ENCODE measurements at places on chromosomes 6 and 20.

GRCh38 chr6:83536034-83536646, 23.8 kb downstream of the PRSS35 start:
- peak; percentile 75 for DNase-seq

DNA sequence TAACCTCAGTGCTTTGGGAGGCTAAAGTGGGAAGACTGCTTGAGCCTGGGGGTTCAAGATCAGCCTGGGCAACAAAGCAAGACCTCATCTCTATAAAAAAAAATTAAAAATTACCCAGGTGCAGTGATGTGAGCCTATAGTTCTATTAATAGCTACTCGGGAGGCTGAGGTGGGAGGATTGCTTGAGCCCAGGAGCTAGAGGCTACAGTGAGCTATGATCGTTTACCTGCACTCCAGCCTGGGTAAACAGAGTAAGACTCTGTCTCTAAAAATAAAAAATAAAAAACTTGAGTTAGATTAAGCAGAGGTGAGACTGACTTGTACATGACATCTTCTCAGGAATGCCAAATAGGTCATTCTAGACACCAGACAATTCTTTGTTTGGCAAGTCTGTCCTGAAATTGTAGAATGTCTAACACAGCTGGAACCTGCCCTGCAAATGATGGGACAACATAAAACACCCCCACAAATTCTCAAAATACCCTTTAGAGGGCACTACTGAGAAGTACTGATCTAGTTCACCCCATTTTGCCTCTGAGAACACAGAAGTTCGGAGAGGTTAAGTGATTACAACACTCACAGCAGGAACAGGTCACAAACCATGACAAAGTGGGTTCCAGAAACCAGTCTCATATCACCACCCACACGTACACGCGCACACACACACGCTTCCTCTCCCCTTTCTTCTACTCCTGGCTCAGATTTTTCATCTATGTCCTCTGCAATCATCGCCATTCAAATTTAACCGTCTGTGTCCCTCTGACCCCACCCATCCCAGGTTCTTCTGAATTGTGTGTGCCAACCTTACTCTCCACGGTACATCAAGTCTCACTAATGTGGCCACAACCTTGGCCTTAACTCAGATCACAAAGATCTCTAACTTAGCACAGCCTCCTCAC, 38.3 kb downstream of the ARHGAP18 start:
- DNase-seq, result peak; percentile 51

DNA sequence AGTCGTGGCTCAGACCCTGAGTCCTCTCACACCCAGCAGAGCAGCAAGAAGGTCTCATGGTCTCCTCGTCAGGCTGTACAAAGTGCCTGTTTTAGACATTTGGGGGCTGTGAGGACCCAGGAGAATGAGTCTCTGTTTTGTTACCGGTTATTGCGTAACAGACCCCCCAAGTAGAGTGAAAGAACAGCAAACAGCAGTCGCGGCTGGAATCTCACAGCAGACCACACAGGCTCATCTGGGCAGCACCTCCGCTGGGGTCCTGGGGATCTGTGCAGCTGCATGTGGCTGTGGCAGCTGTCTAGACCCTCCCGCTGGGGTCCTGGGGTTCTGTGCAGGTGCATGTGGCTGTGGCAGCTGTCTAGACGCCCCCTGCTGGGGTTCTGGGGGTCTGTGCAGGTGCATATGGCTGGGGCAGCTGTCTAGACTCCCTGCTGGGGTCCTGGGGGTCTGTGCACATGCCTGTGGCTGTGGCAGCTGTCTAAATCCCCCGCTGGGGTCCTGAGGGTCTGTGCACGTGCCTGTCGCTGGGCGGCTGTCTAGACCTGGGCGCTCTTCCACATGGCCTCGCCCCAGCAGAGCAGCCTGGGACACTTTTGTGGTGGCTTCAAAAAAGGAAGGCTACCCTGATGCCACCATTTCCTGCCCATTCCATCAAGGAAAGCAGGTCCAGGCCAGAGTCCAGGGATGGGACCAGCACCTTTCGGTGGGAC, 24.7 kb downstream of the ENTPD6 start:
- DNase-seq, result peak; percentile 39

DNA sequence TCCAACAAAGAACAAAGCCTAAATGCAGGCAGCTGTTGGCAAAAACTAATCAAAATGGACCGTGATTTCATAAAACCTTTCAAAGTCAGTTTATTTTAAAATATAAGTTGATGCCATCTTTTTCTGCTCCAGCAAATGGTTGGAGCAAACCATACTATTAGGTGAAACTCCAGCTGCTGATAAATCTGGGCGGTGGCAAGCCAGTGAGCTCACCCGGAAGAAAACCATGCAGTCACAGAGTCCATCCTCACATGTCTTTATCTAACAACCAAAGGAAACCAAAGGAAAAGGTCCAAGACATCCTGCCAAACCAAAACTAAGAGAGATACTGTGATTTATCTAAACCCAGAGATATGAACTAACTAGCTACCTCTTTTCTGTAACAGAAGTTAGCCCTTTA, 72.6 kb downstream of the HIVEP2 start:
- DNase-seq, result no peak

- peak; percentile 79 for DNase-seq
These were observed 51.8 kb upstream of the SLCO4A1 start for GRCh38 chr20:62590309-62591121.

GRCh38 chr6:6891949-6892461, 215.8 kb upstream of the RREB1 start:
- DNase-seq, result no peak

- no peak for DNase-seq
These were observed 39.0 kb downstream of the MTRES1 start for GRCh38 chr6:107066697-107067659.

DNA sequence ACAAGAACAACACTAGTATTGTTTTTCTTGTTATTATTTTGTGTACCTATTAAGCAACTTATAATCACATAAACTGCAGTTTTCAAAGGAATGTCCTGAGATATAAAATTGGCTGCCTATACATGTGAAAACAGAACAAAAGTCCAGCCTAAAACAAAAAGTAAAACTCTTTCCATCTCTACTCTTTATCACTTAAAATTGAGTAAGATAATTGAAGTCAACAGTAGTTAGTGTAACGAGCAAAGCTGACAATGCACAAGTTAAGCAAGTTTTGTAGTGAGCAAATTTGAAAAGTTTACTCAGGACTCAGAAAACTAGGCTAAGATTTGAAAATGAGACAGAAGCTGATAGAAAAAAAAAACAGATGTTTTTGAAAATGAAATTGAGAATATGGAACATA, 941.4 kb upstream of the MAN1A1 start:
- DNase-seq, result no peak

DNA sequence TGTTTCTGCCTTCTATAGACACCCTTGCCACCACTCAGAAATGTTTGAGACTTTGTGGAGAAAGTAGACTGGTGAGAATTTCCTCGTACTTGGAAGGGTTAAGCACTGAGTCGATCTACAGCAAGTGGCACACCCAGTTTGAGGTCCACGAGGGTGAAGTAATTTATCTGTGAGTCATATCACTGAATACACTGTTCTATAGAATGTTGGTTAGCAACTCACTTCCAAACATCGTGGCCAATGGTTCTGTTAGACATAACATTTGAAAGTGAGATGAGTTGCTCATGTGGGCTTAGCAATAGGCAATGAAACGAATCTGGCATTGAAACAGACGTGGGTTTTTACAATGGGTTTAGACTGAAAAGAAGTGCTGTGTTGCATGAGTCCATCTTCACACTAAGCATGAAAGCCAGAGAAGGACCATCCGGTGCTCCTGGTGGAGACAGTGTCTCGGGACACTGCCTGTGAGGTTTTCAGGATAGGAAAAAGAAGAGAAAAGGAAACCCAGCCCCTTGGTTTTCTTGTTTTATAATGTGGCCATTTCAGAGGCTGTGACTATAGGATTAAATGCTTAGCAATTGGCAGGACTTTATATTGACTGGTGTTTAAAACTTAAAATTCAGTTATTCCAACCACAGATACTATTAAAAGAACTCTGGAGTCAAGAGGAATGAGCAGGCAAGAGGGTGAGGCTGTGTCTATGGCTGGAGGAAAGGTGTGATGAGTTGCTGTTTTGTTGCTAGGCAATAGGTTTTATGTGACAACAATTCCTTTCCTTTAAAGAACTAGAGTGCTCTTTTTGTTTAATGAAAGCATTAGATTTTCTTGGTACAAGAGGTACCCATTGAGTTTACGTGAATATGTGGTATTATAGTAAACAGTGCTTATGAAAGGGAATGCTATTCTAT, 31.0 kb upstream of the EZR start:
- DNase-seq, result peak; percentile 70

- no peak for DNase-seq
These were observed 105.8 kb downstream of the BACH2 start for GRCh38 chr6:90190752-90191395.

DNA sequence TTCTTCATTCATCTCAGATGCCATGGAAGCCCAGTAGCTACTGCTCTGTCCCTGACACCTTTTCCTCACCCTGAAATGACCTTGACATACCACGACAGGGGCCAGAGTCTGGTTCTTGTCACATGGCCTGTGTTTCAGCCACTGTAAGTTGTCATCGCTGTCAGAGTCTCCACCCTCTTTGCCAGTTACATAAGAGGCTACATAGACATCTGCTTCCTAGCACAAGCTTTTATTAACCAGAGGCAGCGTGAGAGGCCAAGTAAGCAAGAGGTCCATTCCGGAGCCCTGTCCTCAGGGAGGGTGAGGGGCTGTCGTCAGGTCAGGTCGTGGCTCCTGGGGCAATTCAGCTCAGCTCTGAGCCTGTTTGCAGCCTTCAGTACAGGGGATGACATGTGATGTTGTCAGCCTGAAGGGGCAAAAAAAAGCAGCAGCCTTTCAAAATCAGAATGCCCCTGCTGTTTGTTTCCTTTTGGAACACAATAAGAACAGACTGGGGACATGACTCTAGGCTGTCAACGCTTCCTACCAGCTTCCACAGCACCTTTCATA, 146.3 kb downstream of the MTFR2 start:
- DNase-seq, result peak; percentile 56

- no peak for DNase-seq
These were observed 195.3 kb downstream of the MOXD1 start for GRCh38 chr6:132205946-132206345.

DNA sequence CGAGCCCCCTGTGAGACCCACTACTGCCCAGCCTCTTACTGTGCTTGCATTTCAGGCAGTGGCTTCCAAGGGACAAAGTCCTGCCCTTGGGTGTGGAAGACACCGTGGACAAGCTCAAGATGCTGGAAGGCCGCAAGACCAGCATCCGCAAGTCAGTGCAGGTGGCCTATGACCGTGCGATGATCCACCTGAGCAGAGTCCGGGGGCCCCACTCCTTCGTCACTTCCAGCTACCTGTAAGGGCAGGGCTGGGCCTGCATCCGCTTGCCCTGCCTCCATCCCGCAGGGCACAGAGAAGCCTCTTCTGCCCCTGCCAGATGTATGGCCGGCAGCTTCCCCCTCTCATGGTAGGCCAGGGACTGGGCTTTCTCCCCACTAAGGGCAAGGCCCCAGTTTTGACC, 33.8 kb downstream of the BRPF3 start:
- DNase-seq, result no peak

- no peak for DNase-seq
These were observed 236.2 kb downstream of the GRM1 start for GRCh38 chr6:146265056-146265455.

GRCh38 chr6:18748314-18748713, 361.2 kb downstream of the RNF144B start:
- no peak for DNase-seq

DNA sequence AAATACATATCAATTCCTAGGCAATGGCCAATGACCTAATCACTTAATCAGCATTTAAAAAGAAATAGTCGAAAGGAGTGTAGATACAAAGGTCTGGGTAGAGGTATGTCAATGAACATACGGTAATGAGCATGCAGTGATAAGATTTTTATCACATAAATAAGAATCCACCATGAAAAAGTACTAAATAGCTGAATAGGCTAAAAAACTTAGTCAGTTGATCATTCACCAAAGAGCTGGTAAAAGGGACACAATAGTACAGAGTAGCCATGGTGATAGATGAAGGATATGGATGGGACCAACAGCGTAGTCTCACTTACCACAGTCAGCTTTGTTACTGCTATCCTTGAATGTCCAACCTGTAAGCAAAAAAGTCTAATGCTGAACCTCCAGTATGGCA, 1018.6 kb upstream of the EYS start:
- DNase-seq, result no peak

DNA sequence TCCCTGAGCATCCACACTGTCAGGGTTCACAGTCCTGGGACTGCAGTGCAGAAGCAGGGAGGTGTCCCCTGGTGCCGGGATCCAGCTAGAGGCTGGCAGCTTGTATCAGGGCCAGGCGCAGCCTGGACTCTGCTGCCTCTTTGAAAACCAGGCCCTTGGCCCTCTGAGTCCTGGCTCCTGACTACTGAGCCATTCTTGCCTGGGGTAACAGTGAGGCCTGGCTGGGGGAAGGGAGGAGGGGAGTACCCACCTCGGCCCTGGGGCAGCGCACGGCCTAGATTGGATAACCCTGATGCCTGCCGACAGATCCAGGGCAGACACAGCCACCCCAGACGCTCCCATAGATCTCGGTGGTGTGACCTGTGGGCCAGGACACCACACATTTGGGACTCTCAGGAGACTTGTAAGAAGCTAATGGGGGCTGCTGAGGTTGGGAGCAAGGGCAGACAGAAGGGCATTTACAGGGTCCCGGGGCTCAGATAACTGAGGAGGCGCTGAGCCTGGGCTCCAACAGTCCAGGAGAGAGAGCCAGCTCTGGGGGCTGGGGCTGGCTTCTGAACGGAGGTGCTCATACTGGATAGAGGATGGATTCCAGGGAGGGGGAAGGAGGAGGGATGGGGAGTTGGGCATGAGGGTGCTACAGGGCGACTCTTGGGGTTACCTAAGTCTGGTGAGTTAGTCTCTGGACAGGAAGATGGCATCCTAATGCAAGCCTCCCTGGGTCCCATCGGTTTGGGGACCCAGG, 30.5 kb downstream of the SPDEF start:
- no peak for DNase-seq

- no peak for DNase-seq
These were observed 7.5 kb downstream of the HMGN4 start for GRCh38 chr6:26545627-26546026.

GRCh38 chr6:121201105-121201504, 133.2 kb downstream of the TBC1D32 start:
- DNase-seq, result no peak

DNA sequence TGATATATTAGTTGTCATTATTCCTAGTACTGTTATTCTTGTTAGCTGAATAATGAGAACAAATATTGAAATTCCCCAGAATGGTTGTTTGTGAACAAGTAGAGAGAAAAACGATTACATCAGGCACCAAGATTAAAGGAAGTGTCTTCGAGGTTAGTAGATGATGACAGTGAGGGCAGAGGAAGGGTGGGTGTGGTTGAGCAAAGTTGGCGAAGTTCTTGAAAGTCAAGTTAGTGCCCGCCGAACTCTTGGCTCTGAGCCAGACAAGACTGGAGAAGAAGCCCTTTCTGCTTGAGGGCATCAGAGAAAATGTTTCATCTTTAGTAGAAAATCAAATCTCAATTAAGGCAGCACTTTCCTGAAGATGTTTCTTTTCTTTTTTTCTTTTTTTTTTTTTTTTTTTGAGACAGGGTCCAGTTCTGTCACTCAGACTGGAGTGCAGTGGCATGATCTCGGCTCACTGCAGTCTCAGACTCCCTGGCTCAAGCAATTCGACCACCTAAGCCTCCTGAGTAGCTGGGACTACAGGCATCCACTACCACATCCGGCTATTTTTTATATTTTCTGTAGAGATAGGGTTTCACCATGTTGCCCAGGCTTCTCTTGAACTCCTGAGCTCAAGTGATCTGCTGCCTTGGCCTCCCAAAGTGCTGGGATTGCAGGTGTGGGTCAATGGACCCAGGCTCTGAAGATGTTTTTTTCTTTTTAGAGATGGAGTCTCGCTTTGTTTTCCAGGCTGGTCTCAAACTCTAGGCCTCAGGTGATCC, 77.1 kb downstream of the SGK1 start:
- no peak for DNase-seq

Measured in dermis blood vessel endothelial cell (primary cell).